ENCODE measurements at places on chromosomes 12 and 14.

DNA sequence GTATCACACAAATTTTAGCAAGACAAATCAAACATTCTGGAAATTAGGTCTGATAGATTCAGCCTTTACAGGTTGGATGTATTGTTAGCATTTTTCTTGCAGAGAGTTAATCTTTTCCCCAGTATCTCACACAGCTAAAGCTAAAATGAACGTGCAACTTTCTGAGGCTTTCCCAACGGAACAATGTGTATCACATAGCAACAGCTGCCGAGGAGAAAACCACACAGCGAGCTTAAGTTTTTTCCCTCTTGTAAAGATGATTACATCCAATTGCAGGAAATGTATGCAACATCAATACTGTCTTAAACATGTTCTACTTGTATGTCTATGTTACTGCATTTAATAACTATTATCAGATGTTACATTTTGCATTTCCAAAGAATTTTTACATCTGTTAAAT, 182.2 kb downstream of the CCDC59 start:
- DNase-seq: no peak

GRCh38 chr12:69662764-69663163, 36.3 kb downstream of the BEST3 start:
- no peak for DNase-seq

DNA sequence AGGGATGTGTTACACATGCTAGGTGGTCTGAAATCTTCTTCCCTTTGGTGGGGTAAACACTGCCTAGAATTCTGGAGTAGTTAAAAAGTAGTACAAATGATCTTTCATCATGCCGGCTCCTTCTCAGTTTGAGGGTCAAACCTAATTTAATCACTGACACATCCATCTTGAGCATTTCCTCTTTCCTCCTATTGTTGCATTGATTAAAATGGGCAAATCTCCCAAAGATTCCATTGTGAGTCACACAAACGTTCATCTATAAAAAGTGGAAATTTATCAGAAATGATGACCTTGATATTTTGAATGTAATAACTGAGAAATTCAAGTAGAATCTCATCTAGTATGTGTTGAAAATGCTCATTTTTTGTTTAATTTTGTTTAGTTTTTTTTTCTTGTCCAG, 996.0 kb downstream of the NRXN3 start:
- DNase-seq: no peak

DNA sequence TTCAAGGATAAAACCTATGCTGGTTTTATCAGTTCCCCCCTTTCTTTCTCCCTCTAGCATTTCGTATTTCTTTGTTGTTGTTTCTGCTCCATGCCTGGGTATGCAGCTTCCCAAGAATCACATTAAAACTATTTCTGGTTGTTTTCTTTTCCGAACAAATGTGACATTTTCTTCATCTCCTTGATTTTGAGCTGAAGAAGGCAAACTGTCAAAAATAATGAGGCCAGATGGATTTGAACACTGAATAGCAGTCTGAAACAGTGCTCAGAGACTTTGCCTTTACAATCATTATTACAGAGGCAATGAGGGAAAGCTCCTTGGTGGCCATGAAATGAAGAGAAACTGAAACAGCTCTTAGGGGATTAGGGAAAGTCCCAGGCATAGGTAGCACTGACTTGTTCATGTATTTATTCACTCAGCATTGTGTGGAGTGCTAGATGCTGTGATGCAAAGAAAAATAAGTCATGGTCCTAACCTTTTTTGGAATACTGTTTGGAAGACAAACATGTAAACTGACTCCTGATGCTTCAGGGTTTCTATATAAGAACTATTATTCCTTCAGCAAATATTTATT, 319.5 kb downstream of the FUT8 start:
- no peak for DNase-seq

GRCh38 chr14:60565211-60565610, 56.3 kb downstream of the SIX6 start:
- no peak for DNase-seq

DNA sequence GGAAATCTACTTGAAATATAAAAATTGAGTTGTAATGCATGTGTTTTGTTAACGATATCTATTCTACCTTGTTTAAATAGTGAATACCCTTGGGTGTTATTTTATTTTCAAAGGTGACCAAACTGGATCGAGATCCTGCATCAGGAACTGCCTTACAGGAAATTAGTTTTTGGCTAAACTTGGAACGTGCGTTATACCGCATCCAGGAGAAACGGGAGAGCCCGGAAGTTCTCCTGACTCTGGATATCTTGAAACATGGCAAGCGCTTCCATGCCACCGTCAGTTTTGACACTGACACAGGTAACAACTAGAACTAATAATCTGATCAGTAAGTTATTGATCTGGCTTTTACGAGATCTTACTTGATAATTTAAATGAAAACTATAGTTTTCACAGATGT, 15.9 kb downstream of the DYNC1H1 start:
- no peak for DNase-seq

DNA sequence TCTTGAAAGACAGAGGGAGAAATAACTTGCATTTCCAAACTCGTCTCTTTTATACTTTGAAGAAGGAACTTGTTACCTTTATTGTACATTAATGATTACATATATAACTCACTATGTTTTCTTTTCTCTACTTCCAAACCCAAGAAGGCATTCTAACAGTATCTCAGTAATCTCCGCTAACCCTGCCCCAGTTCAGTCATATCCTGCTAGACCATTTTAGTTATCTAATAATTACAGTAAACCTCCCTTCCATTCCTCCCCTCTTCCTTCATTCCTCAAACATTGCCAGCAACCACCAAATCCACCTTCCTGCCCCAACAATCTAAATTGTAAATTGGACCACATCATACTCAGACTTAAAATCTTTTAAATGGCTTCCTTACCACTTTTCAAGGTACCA, 30.6 kb downstream of the STK38L start:
- DNase-seq: no peak

GRCh38 chr12:4074129-4074528, 199.4 kb upstream of the CCND2 start:
- DNase-seq: no peak

DNA sequence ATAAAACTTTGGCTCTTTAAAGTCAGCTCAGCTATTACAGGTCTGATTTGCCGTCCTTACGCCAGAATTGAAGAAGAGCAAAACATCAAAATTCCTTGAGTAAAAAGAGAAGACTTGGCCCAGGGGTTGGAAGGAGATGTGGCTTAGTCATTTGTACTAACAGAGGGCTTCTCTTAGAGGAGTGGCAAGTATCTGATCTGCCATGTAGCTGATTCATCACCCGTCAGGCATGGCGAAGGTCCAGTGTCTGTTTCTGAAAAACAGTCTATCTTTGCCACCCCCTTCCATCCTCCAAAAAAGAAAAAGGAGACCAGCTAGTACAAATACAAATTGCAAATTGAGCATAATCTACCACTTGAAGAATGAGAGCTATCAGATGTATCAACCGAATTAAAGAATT, 91.9 kb downstream of the RAD52 start:
- no peak for DNase-seq

DNA sequence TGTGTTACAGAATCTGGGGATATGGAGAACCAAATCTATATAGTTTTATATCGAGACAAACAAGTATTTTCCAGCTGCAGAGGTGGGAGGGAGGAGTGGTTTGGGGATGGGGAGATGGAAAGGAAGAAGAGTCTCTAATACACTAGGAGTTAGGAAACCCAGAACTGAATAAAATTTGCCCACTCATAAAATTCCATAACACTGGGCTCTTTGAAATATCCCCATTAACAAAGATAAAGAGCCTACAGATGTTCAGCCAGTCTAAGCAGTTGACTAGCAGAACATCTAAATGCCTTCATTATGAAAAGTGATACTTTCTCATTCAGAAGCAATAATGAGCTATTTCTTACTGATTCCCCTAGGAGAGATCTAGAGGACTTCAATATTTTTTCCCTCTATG, 151.7 kb upstream of the GZMB start:
- no peak for DNase-seq

- no peak for DNase-seq
These were observed 916 bp upstream of the PAWR start for GRCh38 chr12:79691511-79692248.

DNA sequence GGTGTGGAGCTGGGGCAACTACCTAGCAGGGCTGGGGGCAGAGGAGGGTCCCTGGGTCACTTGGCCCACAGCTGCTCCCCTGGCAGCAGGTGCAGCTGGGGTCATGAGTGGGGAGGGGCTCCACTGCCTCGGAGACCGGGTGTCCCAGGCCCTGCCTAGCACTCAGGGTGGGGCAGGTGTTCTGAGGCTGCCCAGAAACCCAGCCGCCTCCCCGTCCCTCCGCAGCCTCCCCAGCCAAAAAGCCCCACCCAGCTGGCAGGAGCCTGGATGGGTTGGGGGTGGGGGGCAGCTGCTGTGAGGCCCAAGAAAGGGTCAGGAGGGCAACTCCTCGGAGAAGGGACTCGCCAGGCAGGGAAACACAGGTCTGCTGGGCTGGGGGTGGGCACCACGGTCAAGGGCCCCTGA, 11.2 kb downstream of the AHNAK2 start:
- DNase-seq: no peak

DNA sequence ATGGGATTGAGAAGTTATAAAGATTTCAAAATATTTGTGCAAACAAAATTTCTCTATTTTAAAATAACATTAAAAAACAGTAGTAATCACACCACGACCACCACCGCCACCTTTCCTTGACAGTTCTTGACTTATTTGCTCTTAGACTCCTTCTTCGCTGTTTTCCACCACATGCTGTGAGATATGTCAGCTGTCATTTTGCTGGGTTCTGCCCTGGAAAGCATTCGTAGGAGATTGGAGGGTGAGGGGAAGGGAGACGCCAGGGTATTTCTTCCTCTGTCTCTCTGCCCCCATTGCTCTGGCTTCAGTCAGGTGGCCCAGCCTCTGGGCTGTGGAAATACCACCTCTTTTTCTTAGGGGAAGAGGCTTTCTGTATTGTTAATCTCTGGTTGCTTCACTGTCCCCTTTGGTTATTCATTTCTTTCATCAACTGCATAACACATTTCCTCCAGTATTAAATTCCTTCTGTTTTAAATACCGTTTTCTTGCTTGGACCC, 186.2 kb downstream of the NEDD1 start:
- DNase-seq: no peak

DNA sequence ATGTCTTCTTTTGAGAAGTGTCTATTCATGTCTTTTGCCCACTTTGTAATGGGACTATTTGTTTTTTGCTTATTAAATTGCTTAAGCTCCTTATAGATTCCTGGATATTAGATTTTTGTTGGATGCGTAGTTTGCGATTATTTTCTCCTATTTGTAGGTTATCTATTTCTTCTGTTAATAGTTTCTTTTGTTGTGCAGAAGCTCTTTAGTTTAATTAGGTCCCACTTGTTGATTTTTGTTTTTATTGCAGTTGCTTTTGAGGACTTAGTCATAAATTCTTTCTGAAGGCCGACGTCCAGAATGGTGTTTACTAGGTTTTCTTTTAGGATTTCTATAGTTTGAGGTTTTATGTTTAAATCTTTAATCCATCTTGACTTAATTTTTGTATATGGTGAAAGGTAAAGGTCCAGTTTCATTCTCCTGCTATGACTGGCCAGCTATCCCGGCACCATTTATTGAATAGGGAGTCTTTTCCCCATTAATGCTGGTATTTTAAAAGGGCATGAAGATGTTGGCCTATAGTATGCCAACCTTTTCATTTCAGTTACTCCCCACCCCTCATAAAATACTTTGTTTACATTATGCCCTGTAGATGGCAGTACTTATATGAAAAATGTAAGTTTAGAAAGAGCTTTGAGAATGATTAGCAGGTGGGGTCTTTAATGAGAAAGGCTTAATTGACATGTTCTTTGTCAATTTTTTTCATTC, 62.9 kb upstream of the PSMA6 start:
- DNase-seq: no peak

- DNase-seq: peak; percentile 88
These were observed 22.4 kb upstream of the FBXO21 start for GRCh38 chr12:117212563-117213190.

GRCh38 chr12:14959126-14959440, 2.3 kb downstream of the ARHGDIB start:
- DNase-seq: no peak

GRCh38 chr14:98168211-98168985, 1103.6 kb downstream of the BCL11B start:
- no peak for DNase-seq

DNA sequence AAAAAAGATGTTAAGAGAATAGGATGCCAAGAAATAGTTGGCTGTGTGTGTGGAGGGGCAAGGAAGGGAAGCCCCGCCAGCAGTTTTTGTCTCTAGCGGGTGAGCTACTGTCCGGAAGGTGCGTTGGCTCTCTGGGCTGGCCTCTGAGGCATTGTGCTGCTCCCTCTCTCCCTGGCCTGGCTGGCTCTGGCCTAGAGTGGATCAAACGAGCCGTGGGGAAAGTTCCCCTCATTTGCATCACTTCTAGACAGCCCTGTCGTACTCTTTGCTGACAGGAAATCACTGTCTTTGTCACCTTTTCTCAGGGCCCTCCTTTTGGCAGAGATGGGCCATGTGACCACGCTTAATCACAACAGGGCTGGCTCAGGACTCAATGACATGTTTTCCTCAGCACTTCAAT, 236.1 kb upstream of the NPAS3 start:
- peak; percentile 51 for DNase-seq

GRCh38 chr14:33561488-33562175, 389.2 kb downstream of the EGLN3 start:
- DNase-seq: no peak

- DNase-seq: no peak
These were observed 75.0 kb upstream of the DYNC1H1 start for GRCh38 chr14:101889366-101889765.

- DNase-seq: peak; percentile 17
These were observed 287.3 kb downstream of the NAV3 start for GRCh38 chr12:78118036-78118435.

- no peak for DNase-seq
These were observed 380.1 kb downstream of the EGLN3 start for GRCh38 chr14:33570694-33571310.

DNA sequence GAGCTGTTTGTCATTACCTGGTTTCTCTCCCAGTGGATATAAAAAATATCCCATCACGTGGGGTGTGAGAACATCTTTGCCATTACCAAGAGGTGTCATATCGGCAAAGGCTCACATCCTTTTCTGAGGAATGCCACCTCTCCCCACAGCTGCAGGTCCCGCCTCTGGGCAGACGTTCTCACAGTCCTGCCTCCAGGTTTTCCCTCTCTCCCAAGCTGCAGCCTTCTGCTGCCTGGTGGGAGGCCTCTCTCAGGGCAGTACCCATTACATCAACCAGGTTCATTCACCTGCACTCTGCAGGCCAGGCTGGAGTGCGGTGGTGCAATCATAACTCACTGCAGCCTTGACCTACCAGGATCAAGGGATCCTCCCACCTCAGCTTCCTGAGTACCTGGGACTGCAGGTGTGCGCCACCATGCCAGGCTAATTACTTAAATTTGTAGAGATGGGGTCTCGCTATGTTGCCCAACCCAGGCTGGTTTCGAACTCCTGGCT, 15.0 kb upstream of the TMEM119 start:
- no peak for DNase-seq

GRCh38 chr14:83294941-83295340, 1761.3 kb upstream of the SEL1L start:
- DNase-seq: no peak

GRCh38 chr14:64646103-64646502, 58.1 kb upstream of the PLEKHG3 start:
- DNase-seq: no peak

- no peak for DNase-seq
These were observed 9.5 kb upstream of the SAV1 start for GRCh38 chr14:50677527-50678063.
